GM23338 (cell line): ENCODE measurements at places on chromosomes 2 and 18.

- DNase-seq = no peak
Measured at GRCh38 chr2:235291461-235291860, 202.4 kb upstream of the AGAP1 start.

DNA sequence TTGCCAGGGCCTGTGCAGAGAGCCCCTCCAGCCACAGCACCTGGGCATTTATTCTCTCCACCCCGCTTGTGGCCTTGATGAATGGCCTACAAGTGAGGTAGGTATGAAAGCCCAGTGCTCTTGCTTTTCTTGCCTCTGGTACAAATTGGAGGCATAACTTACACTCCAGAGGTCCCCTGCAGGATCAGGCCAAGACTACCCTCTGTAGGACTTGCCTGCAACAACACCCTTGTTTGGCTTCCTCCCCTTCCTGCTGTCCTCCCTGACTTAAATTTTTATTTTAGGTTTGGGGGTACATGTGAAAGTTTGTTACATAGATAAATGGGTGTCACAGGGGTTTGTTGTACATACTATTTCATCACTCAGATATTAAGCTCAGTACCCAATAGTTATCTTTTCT is 95.7 kb downstream of the CDC42EP3 start:
- no peak for DNase-seq

- no peak for DNase-seq
Measured at GRCh38 chr2:239315308-239315707, 85.5 kb downstream of the HDAC4 start.

DNA sequence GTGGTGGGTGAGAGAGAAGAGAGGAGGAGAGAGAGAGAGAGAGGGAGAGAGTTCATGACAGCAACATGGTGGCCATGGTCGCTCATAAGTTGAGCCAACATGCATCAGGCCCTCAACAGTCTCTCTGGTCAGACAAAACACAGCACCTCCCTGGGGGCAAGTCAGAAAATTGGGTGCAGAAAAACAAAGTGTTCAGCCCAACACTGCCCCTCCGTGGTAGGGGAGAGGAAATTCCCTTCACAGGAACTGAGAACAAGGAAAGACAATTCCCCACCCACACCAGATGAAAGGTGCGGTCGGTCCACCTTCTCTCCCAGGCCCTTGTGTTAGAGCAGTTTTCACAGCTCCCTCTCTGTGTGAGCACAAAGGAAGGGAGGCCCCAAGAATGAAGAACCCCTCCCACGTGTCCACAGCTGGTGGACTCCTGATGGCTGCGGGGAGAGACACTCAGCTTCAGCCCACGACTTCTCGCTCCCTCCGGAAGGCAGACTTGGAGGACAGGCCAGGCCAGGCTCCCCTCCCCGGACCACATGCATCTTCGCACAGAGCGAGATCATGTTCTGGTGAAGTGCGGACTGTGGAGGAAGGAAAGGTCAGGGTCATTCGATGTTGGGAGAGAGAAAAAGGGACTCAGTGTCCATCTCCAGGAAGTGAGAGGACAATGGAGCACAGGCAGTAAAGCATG is 181.7 kb downstream of the ANAPC1 start:
- peak; percentile 86 for DNase-seq

DNA sequence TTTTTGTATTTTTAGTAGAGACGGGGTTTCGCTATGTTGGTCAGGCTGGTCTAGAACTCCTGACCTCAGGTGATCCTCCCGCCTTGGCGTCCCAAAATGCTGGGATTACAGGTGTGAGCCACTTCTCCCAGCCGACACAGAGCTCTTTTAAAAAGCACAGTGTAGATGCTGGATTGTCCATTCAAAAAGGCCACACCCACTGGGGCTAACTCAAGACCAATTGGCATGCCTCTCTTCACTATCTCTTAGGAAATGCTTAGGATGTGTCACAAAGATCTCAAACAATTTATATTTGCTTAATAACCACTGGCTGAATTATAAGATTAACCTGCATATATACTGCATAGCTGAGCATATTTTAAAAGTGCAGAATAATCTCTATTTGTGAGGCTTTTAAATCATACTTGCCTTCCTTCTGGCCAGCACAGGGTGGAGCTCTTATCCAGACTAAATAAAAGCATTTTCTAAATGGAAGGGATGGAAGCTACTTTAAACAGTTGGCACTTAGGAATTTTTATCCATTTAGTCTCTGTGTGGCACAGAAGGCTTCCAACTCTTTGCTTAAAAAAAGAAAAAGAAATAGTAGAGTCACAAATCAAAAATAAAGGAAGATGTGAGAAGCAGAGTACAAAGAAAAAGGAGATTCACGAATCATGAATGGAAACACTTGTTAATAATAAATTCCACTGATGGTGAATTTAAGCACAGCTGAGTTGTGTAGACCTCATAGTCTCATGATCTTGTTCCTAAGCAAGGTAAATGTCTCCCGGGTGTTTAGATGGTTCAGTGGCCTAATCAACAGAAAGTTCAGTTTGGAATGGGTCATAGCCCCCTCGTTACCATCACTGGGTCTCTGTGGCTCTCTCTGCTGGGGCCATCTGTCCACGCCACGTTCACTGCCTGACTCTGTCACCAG is 22.4 kb downstream of the CRYGD start:
- peak; percentile 64 for DNase-seq
